Stimulated activated CD8-positive, alpha-beta memory T cell treated with anti-CD3 and anti-CD28 coated beads, Interleukin-2, amount 100 ng/mL, for 1 hour (primary cell): ENCODE measurements at places on chromosomes 2 and 18.

DNA sequence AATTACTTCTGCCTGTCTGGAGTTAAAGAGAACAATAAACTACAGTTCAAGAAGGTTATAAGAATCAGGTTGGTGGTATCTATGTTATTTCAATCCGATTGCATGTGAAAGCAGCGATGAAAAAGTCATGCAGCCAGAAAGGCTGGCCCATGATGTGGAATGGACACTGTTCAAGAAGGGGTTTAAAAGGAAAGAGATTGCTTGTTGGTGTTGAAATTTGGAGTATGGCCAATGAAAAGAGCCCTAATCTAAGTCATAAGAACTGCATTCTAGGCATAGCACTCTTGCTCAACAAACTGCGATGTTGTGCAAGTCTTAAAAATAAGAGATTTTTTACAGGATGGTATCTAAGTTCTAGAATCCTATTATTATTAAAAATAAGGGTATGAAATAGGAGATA, 61.3 kb downstream of the EFEMP1 start:
- no peak for DNase-seq

DNA sequence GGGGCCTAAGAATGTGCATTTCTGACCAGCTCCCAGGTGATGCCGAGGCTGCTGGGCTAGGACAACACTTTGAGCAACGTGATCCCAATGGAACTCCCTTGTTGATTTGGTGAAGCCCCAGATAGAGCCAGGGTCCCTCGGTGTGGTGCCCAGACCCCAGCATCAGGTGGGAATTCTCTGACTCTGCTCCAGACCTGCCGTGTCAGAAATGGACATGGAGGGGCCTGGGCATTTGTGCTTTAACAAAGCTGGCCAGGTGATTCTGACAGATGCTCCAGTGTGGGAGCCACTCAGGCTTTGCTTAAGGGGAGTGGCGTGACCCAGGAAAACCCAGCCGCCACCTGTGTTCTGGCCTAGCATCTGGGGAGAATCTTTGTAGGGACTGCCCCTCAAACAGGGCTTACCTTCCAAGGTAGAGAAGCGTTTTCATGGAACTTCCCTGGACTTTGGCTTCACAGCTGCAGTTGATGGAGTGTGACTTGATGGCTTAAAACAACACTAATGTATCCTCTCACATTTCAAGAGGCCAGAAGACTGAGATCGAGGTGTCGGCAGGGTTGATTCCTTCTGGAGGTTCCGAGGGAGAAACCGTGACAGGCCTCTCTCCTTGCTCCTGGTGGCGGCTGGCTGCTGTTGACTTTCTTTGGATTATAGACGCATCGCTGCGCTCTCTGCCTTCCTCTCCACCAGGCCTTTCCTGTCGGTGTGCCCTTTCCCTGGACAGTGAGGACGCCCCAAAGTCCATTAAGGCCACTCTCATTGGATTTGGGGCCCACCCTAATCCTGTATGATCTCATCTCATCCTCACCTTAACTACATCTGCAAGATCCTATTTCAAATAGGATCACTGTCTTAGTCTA, 57.0 kb upstream of the HDAC4 start:
- no peak for DNase-seq

DNA sequence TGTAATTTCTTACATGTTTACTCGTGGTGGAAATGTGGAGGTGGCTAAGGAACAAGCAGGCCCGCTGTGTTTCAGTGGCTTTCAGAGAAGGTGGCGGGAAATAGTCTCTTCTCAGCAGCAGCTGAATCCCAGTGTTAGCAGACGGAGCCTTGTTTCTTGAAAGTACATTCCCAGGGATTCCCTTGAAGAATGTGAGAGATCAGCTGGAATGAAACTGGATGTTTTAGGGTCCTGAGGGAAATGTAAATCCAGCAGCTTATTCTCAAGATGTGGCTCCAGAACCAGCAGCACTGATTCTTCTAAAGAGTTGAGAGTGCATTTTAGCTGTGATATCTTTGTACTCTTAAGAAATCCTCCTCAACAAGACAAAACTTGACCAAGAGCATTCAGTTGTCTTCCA, 59.1 kb downstream of the CDC42EP3 start:
- DNase-seq = no peak

DNA sequence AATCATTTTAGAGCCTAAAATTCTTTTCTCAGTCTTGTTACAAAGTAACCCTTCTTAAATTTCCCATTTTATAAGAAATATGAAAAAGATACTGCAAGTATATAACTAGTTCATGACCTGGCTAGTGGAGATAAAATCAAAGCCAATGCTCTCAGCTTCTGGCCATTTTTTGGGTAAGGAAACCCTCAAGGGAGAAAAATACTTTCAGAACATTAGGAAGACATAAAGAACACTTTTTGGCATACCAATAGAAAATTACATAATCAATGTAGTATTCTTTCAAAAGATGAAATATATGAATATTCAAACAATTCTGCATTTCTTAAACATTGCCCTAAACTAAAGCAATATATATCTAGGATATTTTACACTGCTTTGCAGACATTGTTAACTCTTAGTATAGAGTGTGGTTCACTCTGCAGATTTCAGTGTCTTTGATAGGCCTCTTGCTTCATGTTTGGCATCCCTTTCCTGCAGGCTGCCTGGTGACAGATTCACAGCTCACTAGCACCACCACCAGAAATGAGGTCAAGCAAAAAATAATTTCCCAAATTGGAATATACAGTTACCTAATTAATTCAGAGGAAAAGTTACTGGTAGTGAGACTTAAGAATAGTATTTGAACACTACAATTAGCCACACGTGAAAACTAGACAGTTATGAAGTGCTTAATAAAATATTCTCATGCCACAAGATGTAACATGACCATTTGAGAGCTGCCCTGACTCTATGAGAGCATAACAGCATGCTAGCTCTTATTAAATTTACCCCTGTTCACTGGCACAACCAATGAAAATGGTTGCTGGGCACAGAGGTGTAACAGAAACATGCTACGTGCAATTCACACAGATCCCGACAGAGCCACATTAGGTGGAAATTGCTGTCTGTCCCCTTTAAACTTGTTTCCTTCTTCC, 36.0 kb downstream of the PAIP2B start:
- no peak for DNase-seq

GRCh38 chr2:230762317-230762896, 49.8 kb downstream of the CAB39 start:
- no peak for DNase-seq

DNA sequence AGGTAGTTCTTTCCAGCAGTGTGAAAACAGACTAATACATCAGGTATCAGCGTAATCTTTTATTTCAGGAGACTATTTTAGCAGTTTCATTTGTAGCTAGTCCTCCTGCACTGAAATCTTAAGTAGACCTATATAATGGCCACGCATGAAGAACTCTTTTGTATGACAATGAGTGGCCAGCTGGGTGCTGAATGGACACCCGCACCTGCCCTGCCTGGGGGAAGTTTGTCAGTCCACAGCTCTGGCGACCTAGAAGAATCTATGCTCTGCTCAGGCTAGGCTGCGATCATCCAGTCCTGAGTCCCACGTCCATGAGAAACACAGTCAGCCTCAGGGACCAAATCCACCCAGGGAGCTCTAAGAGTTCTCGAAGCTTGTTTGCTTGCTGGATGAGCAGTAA, 709.2 kb upstream of the ID2 start:
- DNase-seq = no peak
